ENCODE measurements at places on chromosomes 3 and 15.

DNA sequence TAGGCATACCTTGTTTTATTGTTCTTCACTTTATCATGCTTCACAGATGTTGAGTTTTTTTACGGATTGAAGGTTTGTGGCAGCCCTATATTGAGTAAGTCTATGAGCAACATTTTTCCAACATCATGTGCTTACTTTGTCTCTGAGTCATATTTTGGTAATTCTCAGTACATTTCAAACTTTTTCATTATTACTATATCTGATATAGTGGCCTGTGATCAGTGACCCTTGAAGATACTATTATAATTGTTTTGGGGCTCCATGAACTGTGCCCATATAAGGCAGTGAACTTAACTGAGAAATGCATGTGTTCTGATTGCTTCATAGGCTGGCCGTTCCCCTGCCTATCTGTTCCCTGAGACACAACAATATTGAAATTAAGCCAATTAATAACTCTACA, 42.8 kb upstream of the NSMCE3 start:
- no peak for DNase-seq

DNA sequence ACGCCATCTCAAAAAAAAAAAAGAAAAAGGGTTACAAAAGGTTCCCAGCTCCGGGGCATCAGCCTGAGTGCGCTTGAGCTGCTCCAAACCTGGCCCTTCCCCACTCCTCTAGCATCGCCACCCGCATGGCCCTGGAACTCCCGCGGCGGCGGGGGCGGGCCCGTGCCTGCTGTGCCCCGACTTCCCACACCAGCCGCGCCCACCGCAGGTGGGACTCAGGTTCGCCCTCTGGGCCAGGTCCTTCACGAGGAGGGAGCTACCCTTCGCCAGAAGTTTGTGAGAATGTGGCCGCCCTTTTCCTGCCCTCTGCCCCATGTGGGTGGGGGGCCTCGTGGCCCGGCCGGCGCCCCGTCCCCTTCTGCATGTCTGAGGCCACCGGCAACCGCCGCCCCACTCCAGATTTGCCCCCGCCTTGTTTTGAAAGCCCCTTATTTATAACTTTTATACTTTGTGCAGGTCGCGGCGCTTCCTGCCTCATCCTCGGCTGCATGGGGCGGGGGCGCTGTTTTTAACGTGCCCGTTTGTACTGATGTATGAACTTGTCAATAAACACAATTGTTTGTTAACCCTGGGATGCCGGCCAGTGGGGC, 507 bp upstream of the JMJD7 start:
- no peak for DNase-seq

DNA sequence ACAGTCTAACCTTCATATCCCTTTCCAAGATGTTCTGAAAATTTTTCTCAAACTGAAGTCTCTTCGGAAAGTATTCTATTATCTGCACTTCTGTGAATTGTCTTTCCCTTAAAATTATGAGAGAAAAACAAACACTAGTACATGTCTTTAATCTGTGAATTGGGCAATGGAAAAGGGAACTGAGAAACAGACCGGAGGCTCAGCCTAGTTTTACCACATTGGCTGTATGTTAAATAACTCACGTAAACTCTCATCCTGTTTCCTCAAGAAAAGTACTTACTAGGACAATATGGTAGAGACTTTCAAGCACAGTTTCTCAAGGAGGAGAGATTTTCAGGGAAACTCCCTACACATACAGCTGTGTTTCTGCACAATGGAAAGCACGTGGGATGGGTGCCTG, 982.2 kb upstream of the SEMA6D start:
- DNase-seq = no peak

DNA sequence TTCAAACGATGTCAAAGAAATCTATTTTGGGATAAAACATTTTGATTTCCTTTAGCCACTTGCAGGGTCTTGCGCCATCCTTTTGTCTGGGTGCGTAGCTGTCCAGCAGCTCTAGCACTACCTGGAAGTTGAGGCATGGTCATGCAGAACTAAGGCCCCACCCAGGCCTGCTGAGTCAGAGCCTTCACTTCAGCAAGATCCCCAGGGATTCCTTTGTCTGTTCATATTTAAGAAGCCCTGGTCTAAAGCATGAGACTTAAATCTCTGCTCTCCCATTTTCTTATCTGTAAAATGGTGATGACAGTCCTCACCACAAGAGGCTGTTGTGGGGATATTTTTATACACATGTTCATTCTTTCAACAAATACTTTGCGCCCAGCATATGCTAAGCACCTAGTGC, 99.0 kb upstream of the CTDSPL start:
- DNase-seq = no peak

DNA sequence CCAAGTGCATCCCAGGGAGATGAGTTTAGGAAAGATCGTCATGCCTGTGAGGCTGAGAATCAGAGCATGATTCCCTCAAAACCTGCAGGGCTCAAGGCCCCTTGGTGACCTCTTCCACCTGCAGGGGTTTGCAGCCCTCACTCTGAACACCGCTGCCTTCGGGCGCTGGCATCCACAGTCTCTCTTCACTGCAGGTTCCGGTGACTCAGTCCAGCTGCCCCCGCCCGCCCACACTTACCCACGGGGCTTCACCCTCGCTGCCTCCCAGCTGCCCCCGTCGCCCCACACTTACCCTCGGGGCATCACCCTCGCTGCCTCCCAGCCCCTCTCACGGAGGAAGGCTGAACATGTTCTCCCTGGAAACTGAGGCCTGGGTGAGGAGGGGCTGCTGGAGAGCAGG, 277.1 kb downstream of the XXYLT1 start:
- no peak for DNase-seq

GRCh38 chr15:48992096-48992495, 28.4 kb upstream of the SHC4 start:
- no peak for DNase-seq

GRCh38 chr15:31049682-31050615, 51.6 kb downstream of the TRPM1 start:
- DNase-seq = no peak

DNA sequence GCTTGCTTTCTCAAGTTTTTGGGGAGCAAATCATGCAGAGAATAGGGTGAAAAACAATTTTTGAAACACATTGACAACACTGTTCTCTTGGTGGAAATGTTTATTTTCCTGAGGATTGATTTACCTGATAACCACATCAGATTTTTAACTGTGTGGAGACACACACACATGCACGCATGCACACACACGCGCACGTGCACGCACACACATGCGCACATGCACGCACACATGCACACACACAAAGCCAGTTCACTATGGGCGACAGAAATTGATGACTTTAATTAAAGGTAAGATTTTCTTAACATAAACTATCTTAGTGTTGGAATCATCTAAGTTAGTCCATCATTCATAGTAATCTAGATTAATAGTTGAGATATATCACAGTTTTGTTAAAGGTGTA, 15.3 kb downstream of the LMLN start:
- no peak for DNase-seq

GRCh38 chr3:73026760-73027113, 30.1 kb downstream of the PPP4R2 start:
- no peak for DNase-seq

GRCh38 chr3:184656829-184657681, 54.8 kb downstream of the MAGEF1 start:
- no peak for DNase-seq

DNA sequence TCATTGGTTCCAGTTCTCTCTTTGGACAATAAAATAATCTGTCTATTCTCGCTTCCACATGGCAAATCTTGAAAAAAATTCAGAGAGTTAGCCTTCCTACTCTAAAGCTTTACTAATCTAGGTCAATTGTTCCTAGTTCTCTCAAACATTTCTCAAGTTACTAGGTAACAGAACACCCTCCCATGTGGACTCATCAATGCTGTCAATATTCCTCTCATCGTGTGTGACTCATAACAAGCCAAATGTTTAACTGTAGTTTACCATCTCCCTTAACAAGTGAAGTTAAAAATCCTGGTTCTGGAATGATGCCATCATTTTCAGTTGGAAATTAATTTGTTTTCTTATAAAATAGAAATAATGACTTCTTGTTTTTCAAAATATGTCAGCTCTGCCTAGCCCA, 438.6 kb downstream of the ROBO1 start:
- DNase-seq = no peak

DNA sequence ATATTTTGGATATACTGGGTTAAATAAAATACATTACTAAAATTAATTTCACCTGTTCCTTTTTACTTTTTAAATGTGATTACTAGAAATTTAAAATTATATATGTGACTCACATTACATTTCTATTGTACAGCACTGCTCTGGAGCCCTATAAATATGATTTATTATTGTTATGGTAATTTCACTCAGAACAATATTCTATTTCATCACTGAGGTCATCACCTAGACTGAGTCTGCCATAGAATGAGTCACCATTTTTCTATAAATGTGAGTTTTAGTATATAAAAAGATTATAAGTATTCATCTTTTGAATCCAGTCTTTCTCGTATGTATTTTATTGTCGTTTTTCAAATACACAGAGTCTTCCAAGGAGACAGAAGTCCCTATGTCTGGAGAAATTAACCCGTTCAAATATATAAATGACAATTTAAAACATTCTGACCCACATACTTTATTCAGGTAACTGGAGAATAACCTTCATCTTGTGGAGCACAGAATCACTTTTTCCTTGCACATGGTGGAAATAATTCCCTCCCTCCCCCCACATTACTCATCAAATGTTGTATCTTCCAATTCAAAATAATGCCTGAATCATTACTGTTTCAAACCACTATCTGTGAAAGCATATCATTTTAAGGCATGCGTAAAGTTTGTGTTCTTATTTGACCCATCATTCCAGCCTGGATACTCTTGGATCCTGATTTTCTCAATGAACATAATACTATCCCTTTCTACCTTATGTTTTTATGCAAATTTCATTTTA, 30.0 kb downstream of the CHST14 start:
- no peak for DNase-seq

- DNase-seq = no peak
These were observed 90.1 kb upstream of the RGMA start for GRCh38 chr15:93179072-93179471.

DNA sequence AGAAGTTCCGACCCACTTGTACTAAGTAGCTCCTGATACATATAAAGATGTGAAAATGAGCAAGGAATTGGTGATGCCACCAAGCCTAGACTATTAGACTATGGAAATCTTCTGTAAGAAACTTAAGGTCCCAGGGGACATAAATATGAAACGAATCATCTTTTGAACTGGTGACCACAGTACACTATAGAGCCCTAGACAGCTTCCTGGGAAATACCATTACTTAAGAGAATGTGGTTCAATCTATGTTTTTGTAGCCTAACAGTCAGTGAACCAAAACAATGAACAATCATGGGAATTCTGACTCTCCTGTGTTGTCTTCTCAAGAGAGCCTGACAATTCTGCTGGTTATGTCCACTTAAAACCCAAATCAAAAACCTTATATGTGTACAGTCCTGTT, 191.6 kb downstream of the GREM1 start:
- DNase-seq = no peak

- no peak for DNase-seq
These were observed 85.9 kb downstream of the SLCO3A1 start for GRCh38 chr15:91939403-91939831.

DNA sequence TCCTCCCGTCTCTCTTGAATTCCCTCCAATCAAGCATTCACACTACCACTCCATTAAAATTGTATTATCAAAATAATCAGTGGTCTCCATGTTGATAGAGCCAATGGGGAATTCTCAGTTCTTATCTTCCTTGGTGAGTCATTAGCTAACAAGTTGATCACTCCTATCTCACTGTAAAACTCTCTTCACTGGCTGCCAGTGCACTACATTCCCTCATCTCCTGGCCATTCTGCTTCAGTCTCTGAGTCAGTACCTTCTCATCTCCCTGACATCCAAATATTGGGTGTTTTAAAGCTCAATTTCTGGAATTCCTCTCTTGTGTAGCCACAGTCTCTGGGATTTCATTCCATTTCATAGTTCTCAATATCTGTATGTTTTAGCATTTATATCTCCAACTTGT, 175.2 kb downstream of the ALDH1A2 start:
- DNase-seq = no peak

- no peak for DNase-seq
These were observed 310.8 kb downstream of the PTPRG start for GRCh38 chr3:61872077-61872706.

DNA sequence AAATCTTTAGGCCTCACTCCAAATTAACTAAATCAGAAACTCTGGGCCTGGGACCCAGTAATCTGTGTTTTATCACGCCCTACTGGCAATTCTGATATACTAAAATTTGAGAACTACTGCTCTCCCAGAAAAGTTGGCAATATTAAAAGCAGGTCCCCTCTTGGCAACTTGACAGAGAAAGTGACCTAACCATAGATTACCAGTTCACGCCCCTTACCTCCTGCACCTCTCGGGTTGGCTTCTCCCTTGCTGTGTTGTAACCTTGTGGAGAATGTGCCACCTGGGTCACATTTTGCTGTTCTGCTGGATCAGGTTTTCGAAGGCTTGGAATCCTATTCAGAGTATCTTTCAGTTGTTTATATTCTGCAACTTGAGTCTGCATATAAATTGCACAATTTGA, 59.1 kb downstream of the GOLIM4 start:
- no peak for DNase-seq

GRCh38 chr3:63851287-63851686, 12.3 kb downstream of the THOC7 start:
- DNase-seq = no peak

- DNase-seq = no peak
These were observed 11.6 kb downstream of the DNAH1 start for GRCh38 chr3:52327486-52328290.

- no peak for DNase-seq
These were observed 59.3 kb upstream of the ABHD10 start for GRCh38 chr3:111919370-111920065.

DNA sequence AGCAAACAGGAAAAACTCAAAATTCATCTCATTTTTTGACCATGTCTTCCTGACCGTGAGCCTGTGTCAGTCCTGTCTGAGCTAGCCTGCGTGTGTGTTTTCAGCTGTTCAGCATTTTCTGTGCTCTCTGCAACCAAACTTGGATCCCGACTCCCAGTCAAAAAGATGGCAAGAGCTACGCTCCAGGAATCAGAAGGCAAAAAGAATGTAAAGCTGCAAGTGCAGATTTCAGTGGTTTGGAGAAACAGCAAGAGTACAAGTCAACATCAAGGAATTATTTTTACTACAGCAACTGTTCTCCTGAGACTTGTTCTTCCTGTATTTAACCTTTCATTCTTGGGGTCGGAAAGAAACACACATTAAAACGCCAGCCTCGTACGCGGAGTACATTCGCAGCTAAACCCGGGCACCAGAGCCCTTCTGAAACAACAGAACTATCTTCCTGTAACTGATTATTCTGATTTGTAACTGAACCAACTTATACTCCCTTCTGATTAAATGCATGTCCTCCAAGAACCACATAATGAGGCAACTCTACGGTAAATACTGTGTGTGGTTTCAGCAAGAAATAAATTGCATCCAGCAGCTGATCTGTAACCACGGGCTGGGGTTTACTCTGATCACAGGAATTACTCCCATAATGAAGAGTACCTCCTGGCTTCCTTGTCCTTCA, 107.4 kb downstream of the LRIG1 start:
- DNase-seq = no peak

- no peak for DNase-seq
These were observed 158.4 kb downstream of the TIGIT start for GRCh38 chr3:114452256-114452655.

Measured in stimulated activated CD4-positive, alpha-beta T cell treated with anti-CD3 and anti-CD28 coated beads, TNF-alpha, amount 100 ng/mL, for 1 hour (primary cell).